CD4-positive, alpha-beta T cell treated with Interleukin-2 at 100 ng/mL for 4 hours (primary cell): ENCODE measurements at places on chromosomes 3 and 15.

DNA sequence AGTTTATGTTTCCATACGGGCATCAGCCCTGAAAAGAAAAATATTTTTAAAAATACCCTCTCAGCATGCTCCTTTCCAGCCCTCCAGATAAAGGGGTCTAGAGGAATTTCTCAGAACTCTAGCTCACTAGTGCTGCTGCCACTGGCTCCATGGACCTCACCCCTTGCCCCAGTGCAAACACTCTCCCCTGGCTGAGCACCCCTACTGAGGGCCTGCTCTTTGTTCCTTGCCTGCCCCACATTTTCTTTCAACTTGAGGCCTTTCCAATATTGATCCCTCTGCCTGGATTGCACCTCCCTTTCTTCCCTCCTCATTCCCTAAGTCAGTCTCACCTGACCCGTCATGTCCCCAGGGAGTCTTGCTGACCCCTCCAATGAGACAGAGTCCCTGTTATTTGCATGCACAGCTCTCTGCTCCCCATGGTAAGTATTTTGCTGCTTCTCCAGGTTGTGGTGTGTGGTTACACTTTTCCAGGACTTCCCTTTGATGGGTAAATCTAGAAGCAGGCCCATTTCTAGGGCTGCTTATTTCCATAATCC lies 196.5 kb downstream of the EPHB1 start:
- no peak for DNase-seq

GRCh38 chr3:194870394-194871110 lies 184.9 kb downstream of the FAM43A start:
- DNase-seq = no peak

DNA sequence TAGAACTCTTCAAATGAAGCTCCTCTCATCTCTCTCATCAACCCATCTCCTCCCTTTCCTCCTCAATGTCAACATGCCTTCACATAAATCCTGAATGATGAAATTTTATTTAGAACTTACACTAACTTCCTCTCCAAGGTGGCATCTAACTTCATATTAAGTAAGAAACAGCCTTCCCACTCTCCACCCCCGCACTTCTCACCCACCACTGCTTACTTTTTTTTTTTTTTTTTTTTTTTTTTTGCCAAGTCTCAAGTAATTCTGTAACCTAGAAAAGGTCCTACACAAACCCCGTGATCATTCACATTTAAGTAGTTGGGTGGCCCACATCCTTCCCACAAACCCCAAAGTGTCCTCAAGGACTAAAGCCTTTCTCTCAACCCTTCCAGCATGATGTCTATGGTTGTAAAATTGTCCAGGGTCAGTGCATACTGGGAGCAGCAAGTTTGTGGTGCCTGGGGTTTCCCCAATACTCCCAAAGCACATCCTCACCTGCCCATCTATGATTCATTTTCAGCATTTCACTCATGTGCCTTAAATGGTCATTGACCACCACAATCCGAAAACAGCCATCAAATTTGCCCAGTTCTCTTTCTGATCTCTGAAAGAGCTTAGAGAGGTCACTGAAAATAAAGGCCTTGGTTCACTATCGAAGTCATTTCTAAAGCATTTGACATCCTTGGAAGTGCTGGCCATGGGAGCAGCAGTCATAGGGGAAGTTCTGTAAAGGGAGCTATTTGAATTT lies 47.2 kb downstream of the CD86 start:
- DNase-seq = no peak

GRCh38 chr3:60630953-60631352 lies 620.3 kb downstream of the FHIT start:
- no peak for DNase-seq

GRCh38 chr3:194884649-194885315 lies 199.1 kb downstream of the FAM43A start:
- no peak for DNase-seq

GRCh38 chr15:67839499-67839928 lies 331 bp downstream of the RNU6-1 start:
- no peak for DNase-seq

DNA sequence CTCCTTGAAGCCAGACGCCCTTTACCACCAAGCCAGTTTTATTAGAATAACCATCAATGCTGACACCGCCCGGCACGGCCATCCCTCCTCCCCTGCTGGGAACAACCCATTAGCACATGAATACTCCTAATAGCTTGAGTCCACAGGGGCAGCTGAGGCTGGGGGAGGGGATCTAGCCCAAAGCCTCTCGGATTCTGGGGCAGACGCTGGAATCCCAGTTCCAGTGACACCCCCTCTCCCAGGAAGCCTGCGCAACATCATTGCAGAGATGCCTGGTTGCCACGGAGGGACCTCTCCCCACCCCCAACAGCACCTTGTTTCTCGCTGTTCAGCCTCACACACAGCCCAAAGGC lies 1.2 kb upstream of the LINGO1 start:
- DNase-seq = no peak

DNA sequence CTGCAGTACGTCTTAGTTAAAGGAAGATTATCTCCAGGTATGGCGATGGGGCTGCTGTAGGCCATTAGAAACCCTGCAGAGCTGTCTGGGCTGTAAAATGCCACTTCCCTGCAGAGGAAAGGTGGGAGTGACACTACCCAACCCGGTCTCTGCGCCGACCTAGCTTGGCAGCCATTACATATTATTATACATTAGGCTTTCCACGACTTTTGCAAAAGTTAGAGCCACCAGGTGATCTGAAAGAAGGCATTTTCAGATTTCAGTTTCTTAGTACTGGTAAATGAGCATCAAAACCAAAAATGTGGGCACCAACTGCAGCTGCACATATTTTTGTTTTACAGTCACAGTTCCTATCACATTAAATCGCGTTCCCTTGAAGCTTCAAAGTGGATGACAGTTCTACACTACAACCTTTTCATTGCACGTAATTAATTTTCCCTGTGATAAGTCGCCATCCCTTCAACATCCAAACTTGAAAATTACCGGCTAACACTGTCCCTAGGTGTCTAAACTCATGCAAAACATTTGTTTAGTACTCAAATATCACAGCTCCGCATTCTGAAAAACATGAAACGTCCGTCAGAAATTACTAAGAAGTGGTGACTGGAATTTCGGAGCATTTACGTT lies 81.4 kb upstream of the CHD2 start:
- DNase-seq = peak; percentile 12

DNA sequence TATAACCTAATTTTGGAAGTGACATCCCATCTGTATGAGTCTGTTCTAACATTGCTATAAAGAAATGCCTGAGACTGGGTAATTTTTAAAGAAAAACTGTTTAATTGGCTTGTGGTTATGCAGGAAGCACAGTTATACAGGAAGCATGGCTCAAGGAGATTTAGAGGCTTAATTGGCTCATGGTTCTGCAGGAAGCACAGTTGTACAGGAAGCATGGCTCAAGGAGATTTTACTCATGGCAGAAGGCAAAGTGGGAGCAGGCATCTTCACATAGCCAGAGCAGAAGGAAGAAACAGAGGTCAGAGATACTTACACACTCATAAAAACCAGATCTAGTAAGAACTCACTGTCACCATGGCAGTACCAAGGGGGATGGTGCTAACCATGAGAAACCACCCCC lies 193.1 kb upstream of the ADAMTS9 start:
- no peak for DNase-seq

DNA sequence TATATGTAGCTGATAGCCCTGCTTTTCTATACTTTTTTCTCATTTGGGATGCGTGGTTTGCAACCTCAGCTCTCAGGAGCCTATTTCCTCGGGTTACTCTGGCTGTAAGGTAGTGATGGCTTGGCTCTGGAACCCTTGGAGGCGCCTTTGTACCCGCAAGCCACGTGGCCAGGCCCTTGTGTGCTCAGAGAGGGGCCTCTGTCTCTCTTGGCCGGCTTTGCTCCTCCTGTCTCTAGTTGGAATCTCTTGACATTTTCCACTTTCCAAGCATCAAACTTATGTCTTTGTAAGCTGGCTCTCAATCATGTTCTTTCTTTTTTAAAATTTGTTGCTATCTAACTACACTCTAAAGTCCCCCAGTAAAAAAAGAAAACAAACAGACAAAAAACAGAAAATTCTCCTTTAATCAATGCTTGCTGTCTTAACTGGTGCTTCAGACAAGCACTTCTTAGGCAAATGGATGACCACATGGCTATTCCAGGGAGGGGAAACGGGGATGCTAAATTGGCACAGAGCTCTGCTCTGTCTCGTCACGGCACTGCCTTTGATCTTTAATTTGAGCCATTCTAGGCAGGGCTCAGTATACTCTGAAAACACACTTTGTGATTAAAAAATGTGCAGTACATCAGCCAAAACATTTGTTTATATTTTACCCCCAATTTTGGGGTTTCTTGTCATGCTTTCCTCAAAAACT lies 180.4 kb upstream of the NR2E3 start:
- no peak for DNase-seq

GRCh38 chr3:124793054-124793739 lies 62.9 kb downstream of the UMPS start:
- DNase-seq = no peak

DNA sequence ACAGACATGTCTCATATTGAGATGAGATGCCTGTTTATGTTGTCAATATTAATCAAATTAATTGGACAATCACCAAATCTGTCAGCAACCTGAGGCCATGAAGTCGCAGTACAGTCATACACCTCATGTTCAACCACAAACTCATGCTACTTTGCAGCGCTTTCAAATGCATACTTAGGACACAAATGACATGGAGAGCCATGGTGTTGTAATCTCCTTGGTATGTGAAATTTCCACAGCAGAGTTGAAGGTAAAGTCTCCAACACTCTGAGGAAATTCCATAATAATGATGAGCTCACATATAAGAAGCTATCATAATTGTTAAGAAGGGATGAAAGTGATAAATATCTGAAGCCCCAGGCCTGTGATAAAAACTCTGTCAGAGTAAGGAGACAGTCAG lies 873.9 kb downstream of the MCTP2 start:
- DNase-seq = no peak

GRCh38 chr3:69320871-69321271 lies 65.0 kb downstream of the FRMD4B start:
- DNase-seq = no peak

GRCh38 chr3:61520966-61521628 lies 40.3 kb upstream of the PTPRG start:
- DNase-seq = no peak

DNA sequence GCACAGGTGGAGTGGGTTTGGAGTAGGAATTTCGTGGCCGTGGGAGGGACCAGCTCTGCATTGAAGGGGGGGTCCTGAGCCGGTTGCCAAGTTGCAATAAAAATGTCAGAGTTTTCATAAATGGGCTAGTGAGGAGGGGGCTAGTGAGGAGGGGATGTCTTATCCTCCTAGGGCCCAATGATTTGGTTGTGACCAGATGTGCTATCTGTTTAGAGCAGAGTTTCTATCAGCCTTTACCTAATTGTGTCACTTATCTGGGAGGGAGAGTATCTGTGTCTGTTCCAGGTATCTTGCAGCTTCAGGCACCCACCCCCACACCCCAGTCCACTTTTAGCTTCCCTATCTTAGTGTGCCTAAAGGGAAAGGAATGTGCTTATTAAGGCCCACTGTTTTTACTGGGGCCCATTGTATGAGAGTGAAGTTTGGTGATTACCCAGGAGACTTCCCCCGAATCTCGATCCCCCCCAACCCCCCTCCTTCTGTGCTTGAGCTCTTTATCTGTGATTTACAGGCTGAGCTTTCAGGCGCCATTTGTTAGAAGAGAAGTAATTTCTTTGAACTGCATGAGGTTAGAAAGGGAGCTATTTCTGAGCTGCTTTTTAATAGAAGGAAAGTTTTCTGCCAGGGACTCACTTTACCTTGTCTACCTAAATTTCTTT lies 42.6 kb downstream of the PPCDC start:
- DNase-seq = no peak

DNA sequence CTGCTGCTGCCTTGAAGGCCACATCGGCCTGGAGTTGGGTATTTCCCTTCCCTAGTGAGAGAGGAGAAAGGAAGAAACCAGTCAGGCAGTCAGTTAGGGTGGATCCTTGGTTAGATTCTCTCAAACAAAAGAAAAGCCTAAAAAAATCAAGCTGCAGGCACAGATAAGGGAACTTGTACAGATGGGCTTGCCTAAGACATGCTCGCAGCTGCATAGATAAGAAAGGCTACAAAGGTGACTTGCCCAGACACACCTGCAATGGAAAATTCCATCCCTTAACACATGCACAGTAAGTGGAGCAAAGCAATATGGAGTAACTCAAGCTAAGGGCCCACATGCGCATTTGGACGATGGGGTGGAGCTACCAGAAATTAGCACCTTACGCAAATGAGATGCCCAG lies 199.7 kb upstream of the ARPP21 start:
- no peak for DNase-seq
